AG04450 (cell line): ENCODE measurements at places on chromosomes 12 and 14. TPM values are rescaled to one million over a fixed set of nuclear protein-coding genes. Genes with fewer than 3 reads are reported as not detected.

Gene ASIC1
- polyA plus RNA-seq: 9.9 and 10.2 TPM in 2 replicates

Gene CDCA4
- polyA plus RNA-seq: 6.8 and 7.8 TPM in 2 replicates

Gene IFI27L2
- 81.9 and 122 TPM in 2 replicates for polyA plus RNA-seq

Gene BLTP3B
- polyA plus RNA-seq: 21.2 and 28.9 TPM in 2 replicates

DNA sequence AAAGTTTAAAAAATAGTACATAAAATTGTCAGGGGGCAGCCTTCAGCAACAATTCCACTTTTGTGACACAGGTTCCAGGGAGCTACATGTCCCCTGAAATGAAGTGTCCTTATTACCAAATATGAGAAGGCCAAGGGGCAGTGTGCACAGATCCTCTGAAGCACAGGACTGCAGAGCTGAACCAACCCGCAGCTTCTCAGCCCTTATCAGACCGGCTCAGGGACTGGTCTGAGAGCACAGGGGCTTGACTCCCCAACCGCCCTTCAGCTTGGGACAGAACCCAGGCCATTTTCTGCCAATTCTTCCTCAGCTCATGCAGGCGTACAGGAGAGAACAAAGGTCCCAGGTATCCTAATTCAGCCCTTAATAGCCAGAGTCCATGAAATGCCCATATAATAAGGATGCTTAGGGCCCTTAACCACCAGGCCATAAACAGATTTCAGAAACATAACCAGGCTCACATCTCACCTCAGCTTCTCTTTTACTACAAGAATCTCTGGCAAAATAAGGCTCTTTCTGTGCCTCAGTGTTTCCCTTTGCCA lies 221.3 kb downstream of the ANO2 start:
- DNase-seq: no peak

- DNase-seq: no peak
These were observed 30.3 kb downstream of the C14orf132 start for GRCh38 chr14:96069421-96069820.

Gene ACSS3
- polyA plus RNA-seq: 1.9 and 3.0 TPM in 2 replicates

DNA sequence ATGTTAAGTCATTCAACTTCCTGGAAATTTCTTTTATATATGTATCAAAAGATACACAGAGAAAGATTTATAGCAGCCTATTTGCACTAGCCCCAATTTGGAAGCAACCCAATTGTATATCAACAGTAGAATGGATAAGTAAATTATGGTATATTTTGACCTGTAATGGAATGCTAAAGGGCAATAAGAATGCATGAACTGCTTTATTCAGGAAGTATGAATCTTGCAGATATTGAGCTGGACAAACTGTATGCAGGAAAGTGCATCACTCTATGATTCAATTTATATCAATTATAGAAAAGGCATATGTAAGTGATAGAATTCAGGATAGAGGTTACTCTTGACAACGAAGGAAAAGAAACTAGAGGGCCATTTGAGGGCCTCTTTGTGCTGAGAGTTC lies 913.1 kb upstream of the FBXO33 start:
- DNase-seq: no peak

GRCh38 chr12:38138225-38139221 lies 178.1 kb upstream of the ALG10B start:
- peak; percentile 27 for DNase-seq

DNA sequence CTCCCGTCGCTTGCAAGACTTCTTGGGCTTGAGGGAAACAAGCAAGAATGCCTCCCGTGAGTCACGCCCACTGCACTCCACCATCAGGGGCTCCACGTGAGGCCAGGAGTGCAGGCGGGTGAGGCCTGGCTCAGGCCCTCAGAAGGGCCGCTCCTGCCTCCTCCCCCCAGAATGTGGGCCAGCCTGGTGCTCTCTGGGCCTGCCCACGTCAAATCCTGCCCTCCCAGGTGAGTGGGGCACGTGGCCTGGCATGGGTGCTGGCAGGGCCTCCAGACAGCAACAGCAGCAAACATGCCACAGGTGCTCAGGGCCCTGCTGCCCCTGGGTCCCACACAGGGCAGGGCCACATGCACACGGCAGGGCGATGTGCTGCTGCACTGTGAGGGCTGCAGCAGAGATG lies 30.6 kb upstream of the BTBD6 start:
- DNase-seq: no peak

Gene MYF5
- polyA plus RNA-seq: not detected in 2 replicates

Gene KCNMB4
- 0.14 and 0.17 TPM in 2 replicates for polyA plus RNA-seq
